BJ (cell line): ENCODE measurements at places on chromosomes 11 and 22. TPM values are rescaled to one million over a fixed set of nuclear protein-coding genes. Genes with fewer than 3 reads are reported as not detected.

KIAA1671 gene
- 0.11 and 0.15 TPM in 2 replicates for polyA plus RNA-seq

PANX3 gene
- polyA plus RNA-seq: not detected in 2 replicates

MS4A1 gene
- polyA plus RNA-seq: not detected in 2 replicates

OR2D2 gene
- polyA plus RNA-seq: 0.06 and 0.13 TPM in 2 replicates

RAG2 gene
- not detected in 2 replicates for polyA plus RNA-seq

GGTLC3 gene
- not detected in 2 replicates for polyA plus RNA-seq

ART1 gene
- not detected in 2 replicates for polyA plus RNA-seq

DCHS1 gene
- 2.5 and 7.3 TPM in 2 replicates for polyA plus RNA-seq

RIBC2 gene
- 0.58 and 1.0 TPM in 2 replicates for polyA plus RNA-seq

PPARA gene
- 9.9 and 10.3 TPM in 2 replicates for polyA plus RNA-seq

OR5P2 gene
- polyA plus RNA-seq: 0.23 and 0.40 TPM in 2 replicates

TRIM29 gene
- polyA plus RNA-seq: 1.3 and 1.5 TPM in 2 replicates

CCDC15 gene
- polyA plus RNA-seq: 0.66 and 1.3 TPM in 2 replicates

ISX gene
- not detected in 2 replicates for polyA plus RNA-seq

OR51T1 gene
- not detected in 2 replicates for polyA plus RNA-seq

NLRP6 gene
- not detected in 2 replicates for polyA plus RNA-seq

CHRNA10 gene
- polyA plus RNA-seq: 0.49 and 0.63 TPM in 2 replicates

MPPED2 gene
- polyA plus RNA-seq: not detected in 2 replicates

SCGB1D2 gene
- polyA plus RNA-seq: not detected in 2 replicates

PATE2 gene
- polyA plus RNA-seq: not detected in 2 replicates
